ENCODE measurements at places on chromosomes 6 and 20.

DNA sequence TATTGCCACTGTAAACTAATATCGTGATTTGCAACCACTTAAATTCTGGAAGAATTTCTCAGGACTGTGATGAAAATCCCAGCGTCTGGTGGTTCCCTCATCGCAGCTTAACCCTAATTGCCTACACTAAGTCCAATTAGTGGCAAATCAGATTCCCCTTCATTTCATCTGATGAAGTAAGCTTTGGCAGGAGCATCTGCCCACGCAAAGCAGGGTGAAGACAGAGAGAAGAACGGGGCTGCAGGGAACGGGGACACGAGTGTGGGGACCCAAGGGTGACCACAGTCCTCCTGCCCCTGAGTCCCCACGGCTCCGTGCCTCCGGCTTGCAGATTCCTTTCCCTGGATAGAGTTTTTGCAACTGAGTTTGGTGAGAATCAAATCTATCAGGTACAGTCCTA, 159.5 kb downstream of the LY86 start:
- no peak for DNase-seq

GRCh38 chr20:60759651-60760050, 492.4 kb upstream of the CDH4 start:
- DNase-seq, result peak; percentile 38

- no peak for DNase-seq
Measured at GRCh38 chr20:5933802-5934436, 16.4 kb downstream of the TRMT6 start.

GRCh38 chr20:38272398-38272797, 11.9 kb upstream of the KIAA1755 start:
- no peak for DNase-seq

GRCh38 chr20:5065166-5065878, 54.4 kb downstream of the PCNA start:
- no peak for DNase-seq

- no peak for DNase-seq
Measured at GRCh38 chr6:52499026-52499425, 77.8 kb downstream of the TRAM2 start.

GRCh38 chr6:165383323-165383722, 73.9 kb upstream of the C6orf118 start:
- DNase-seq, result no peak

GRCh38 chr6:17957086-17957485, 30.3 kb downstream of the KIF13A start:
- no peak for DNase-seq

- DNase-seq, result no peak
Measured at GRCh38 chr6:144423167-144423566, 138.0 kb downstream of the UTRN start.

DNA sequence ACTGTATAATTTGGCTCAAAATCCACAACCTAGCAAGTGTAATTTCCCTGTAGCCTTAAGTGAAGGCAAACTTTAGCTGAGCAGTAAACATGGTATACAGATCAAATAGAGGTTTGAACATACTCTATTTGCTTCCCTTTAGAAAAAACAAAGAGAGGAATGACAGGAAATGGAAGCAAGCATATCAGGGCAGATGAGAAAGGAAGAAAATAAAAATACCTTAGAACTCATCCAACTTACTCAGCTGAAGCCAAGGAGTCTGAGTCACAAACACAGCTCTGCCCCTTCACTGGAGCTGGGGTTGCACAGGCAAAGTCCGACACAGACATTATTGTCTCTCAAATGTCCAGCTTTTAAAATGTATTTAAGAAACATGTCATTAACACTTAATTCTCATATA, 379.9 kb upstream of the IRAK1BP1 start:
- DNase-seq, result no peak

DNA sequence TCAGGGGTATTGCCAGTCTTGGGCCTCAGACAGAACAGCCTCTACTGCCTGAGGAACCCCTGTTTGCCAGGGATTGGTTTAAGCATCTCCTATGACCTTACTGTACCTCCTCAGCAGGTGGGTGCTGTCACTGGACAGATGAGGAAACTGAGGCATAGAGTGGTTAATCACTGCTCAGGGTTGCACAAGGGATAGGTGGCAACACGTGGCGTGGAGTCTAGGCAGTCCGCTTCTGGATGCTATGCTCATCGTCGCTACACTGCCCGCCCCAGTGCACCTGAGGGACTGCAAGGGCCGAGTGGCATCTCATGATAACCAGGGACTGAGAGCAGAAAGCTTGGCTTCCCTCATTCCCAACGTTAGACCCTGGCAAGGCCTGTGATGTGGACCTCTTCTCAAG, 101.8 kb upstream of the SULF2 start:
- no peak for DNase-seq

GRCh38 chr6:6586167-6586566, 2.4 kb upstream of the LY86 start:
- no peak for DNase-seq

GRCh38 chr20:11222243-11222642, 548.4 kb upstream of the JAG1 start:
- DNase-seq, result no peak

- DNase-seq, result peak; percentile 18
Measured at GRCh38 chr20:5996765-5997164, 46.3 kb downstream of the MCM8 start.

GRCh38 chr20:41670631-41671030, 52.5 kb upstream of the CHD6 start:
- no peak for DNase-seq

DNA sequence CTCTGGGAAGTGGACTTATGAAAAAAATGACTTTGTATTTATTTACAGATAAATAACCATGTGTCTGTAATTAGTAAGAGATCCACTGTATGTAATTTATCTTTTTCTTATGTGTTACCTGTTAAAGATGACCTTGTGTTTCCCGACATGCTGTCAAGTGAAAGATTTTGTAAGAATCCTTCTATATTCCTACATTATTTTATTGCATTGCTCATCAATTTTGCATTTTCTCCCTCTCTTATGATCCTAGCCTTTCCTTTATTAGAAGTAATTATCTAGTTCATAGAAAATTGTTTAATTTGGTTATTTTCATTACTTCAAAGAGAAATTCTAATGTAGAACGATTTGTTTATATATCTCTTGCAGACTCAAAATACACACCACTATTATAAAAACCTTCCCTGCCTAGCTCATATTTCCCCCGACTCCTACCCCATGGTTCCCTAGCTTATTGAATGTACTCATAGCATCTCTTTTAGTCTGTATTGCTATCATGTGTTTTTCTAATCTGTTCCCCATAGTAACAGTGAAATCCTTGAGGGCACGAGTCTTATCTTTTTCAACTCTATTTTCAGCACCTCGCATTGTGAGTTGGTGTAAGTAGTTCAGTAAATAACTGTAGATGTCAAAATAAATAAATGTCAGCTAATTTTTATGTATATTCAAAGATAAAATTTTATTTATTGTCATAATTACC, 774.4 kb downstream of the HDGFL1 start:
- DNase-seq, result no peak

GRCh38 chr6:143542888-143543287, 31.4 kb upstream of the FUCA2 start:
- DNase-seq, result no peak

DNA sequence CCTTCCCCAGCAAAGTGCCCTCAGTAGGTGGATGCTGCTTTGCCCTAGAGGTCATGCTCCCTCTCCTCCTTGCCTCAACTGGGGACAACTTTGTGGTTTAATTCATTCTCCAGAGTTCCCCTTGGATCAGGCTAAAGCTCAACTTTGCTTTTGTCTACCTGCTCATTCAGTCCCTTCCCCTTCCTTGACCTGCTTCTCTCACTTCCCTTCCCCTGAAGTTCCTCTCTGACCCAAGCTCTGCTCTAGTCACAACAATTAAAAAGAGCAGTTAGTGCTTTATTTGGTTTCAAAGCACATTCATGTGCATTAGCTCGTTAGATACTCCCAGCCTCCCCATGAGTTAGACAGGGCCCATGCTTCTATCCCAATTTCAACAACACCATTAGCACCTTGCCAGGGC, 71.3 kb downstream of the DZANK1 start:
- no peak for DNase-seq

- no peak for DNase-seq
Measured at GRCh38 chr20:36860811-36861624, 14.9 kb upstream of the TLDC2 start.

DNA sequence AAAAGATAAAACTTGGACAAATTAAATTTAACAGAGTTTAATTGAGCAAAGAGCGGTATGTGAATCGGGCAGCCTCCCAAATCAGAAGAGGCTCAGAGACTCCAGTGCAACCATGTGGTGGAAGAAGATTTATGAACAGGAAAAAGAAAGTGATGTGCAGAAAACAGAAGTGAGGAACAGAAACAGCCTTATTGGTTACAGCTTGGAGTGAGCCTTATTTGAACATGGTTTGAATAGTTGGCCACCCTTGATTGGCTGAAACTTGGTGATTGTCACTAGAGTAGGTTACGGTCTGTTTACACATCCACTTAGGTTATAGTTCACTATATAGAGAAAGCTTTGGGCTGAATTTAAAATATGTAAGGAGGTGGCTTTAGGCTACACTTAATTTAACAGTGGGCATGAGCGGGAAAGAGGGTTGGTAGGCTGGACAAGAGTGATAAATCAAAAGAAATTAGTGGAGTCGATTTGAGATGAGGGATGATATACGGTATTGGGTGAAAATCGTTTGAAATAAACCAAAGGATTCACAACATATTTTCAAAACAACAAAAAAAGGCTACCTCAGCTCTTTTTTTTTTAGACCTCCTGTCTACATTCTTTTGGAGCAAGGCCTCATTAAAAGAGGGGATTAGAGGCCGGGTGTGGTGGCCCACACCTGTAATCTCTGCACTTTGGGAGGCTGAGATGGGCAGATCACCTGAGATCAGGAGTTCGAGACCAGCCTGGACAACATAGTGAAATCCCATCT, 84.3 kb upstream of the PREP start:
- no peak for DNase-seq

DNA sequence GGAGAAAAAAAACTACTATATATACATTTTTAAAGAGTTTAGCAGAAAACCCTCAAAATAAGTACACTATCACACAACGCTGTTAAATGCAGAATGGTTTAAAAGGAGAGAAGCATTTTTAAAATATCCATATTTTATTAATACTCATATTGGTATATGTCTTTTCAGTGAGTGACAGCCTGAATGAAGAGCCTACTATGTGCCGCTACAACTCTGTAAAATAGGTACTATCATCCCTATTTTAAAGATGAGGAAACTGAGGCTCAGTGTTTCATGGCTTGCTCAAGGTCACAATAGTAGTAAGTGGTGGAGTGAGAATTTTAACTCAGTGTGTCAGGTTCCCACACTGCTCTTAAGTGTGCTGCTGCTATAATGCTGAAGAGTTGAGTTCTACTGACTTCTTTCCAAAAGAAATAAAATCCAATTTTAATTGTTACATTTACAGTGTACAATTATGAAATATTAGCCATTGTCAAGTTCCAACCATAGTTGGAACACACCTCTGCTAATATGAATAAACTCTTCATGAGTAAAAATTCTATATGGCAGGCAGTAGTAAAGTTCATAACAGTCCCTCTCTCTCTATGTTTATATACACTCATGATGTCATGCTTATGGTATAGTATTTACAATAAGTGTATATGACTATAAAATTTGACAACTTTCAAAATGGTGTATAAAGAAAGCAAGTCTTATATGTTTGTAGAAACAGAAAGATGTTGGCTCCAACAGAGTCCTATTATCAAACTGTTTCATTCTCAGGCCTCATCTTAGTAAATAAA, 3.1 kb downstream of the FAM184A start:
- no peak for DNase-seq

DNA sequence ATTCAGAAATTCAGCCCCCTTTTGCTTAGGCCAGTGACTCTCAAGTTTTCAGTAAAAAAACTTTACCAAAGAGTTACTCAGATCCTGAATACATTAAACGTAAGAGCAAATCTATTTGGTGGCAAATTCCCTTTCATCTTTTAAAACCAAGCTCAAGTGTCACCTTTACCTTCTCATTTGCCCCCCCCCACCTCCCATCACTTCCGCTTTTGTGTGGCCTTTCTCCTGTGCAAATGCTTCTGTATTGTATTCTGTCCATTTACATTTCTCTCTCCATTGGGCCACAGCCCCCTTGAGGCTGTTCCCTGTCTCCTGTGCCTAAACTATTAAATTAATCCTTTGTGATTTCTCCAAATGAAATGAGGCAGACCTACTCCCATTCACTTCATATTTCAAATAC, 1.9 kb downstream of the NOL7 start:
- DNase-seq, result no peak

- DNase-seq, result no peak
Measured at GRCh38 chr6:91600561-91600960, 1013.7 kb upstream of the MAP3K7 start.

- no peak for DNase-seq
Measured at GRCh38 chr6:109767961-109768360, 76.9 kb downstream of the FIG4 start.

GRCh38 chr6:41972826-41973225, 31.2 kb upstream of the CCND3 start:
- DNase-seq, result no peak

GRCh38 chr6:43123461-43124314, 47.4 kb upstream of the SRF start:
- DNase-seq, result no peak

DNA sequence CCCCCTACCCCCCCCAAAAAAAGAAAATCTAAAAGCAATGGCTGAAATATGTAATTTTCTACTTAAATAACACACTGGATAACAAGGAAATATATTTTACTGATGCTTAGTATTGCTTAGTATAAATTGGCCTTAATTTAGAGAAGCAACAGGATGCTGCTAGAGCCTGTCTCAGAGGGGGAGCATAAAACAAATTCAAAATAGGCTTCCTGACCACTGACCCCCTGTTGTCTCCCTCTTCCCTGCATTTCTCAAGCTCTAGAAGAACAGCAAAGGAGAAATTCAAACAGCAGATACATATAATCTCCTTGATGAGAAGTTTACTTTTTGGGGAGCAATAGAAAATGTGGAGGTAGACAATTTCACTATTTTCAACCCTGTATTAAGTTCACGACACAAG, 631.1 kb upstream of the GJE1 start:
- DNase-seq, result no peak

DNA sequence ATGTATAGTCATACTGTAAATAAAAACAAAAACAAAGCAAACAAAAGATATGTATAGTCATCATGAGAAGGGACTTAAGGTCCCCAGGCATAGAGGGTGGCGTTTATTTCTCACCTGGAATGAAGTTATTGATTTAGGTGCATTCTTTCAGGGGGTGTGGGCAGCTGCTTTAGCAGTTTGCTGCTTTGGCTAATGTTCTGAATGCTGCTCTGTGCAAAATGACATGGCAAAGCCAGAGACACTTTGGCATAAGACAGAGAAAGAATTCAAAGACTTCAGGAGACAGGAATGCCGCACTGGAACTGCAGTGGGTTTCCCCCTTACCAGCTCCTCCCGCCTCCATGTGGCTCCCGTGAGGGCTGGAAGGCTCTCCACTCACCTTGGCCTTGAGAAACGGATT, 36.4 kb upstream of the NELFCD start:
- DNase-seq, result no peak
